ENCODE measurements at places on chromosomes 16 and 17.

DNA sequence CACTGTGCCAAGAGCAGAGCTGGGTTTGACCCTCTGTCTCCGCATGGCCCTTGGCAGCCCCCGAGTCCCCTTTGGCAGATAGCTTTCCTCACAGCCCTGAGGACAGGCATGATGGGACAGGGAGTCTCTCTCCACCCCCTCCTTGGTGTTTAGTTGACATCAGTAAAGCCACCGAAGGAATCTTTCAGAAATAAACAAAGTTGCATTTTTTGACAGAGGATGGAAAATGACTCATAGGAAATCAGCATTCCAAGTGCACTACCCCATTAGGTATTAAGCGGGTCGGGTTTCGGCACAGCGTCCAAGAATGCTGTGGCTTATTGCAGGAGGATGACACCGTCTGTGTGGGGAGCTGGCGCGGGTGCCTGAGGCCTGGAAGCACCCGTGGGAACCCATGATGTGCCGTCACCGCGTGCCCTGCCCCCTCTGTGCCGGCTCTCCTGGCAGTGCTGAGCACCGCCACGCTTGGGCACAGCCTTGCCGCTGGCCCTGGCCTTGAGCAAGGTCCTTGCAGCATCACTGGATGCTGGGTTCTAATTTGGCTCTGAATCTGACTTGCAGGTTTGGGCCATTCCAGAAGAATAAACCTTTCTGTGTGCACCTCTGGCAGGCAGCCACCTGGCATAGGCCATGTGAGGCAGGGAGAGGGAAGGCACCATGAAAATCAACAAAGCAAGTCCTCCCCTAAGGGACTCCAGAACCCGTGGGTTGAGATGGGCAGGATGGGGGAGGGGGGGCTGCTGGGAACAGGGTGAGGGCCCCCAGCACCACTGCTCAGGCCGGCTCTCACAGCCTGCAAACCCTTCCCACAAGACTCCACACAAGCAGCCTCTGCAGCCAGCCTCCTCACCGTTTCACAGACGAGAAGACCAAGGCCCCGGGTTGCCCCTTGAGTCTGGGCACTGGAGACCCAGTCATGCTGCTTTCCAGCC is 50.5 kb upstream of the ZNF469 start:
- DNase-seq, result no peak

- no peak for DNase-seq
Observed at GRCh38 chr17:50100921-50101345, 5.8 kb downstream of the PDK2 start.

GRCh38 chr17:37791447-37792399 is 46.9 kb upstream of the HNF1B start:
- peak; percentile 27 for DNase-seq

DNA sequence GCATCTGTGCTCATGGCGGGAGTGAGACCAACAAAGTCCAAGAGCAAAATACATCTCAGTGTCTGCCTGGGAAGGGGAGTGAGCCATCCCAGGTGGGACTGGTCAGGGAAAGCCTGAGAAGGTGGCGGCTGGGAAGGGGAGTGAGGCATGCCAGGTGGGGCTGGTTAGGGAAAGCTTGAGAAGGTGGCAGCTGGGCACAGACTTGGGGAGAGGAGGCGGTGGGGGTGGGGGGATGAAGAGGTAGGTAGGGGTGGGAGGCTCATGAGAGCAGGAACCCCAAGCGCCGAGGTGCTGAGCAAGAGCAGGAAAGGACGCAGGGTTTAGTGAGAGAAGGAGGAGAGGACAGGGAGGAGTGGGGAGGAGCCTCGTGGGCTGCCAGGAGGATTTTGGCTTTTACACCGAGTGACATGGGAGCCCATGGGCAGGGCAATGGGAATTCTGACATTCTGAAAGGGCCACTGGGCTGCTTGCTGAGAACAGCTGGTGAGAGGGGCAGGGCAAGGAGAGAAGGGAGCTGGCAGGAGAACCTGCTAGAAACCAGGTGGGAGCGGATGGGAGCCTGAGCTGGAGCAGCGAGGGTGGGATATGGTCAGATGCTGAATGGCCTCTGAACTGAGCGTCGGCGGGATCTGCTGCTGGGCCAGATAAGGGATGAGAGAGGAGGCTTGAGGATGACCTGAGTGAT is 256.1 kb upstream of the RPL38 start:
- DNase-seq, result no peak

- no peak for DNase-seq
Observed at GRCh38 chr17:39579318-39580081, 28.2 kb downstream of the NEUROD2 start.

- no peak for DNase-seq
Observed at GRCh38 chr17:60629120-60629519, 29.1 kb downstream of the PPM1D start.

DNA sequence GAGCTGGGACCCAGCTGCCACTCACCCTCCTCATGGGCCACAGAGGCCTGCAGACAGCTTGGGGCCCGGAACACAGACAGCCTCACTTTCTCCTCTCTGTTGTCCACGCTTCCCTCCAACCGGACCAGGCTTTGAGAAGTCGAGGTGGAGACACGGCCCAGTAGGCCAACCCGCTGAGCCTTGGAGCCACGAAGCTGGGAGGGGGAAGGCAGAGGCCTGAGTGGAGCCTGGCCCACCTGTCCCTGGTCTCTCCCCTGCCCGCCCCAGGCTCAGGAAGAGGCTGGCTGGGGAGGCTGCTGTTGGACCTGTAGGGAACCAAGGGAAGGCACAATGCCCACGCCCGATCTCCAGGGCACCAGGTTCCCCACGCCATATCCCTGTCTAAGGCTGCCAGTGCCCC is 48.1 kb downstream of the RMI2 start:
- no peak for DNase-seq

DNA sequence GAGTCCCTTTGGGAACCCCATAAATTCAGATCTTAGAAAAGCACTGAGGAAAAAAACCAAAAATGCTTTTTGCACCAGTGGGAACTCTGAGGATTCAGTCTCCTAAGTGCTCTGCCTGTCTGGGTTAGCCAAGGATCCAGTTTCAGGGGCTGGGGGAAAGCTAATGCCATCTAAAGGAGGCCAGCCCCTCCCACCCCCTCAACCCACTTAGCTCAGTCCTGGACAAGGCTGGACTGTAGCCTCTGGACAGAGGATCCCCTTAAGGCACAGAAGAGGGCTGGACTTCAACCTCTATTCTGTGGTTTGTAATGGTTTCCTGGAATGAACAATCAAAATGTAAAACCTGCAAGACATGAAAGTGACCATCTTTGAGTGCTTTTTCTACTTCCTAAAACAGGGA is 356.1 kb upstream of the ZFHX3 start:
- DNase-seq, result no peak

DNA sequence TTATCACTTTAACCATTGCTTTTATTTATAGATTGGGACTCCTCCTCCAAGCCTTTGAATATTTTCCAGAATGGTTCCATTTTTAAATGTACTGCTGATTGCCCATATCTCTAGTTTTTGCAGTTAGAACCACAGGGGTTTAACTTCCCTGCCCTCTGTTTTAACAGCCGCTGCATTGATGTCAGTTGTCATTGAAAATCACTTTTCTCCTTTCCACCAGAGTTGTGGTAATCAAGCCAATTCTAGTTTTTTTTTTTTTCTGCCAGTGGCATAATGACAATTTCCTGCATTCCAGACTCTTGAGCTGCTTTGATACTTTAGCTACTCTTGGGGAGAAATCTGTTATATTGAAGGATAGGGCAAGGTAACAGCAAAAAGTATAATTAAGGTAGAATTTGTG is 91.5 kb downstream of the HS3ST4 start:
- DNase-seq, result no peak

GRCh38 chr16:67865318-67865717 is 7.5 kb upstream of the EDC4 start:
- DNase-seq, result peak; percentile 42

DNA sequence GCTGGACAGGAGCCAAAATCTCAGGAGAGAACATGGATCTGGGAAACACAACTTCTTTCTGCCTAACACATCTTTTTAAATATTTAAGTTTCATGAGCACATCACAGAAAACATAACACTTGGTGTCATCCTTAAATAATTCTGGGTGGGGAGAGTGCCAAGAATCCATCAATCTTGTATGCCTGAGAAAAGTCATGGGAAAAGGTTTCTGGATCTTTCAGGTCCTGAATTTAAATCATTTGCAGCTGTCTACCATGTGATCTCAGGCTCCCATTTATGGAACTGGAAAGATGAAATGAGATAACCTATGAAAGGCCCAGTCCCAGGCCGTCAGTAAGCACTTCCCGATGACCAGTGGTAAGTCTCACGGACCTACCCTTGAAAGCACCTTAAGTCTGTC is 15.1 kb downstream of the CDH11 start:
- no peak for DNase-seq

GRCh38 chr17:1110541-1110861 is 69.3 kb downstream of the ABR start:
- no peak for DNase-seq

- no peak for DNase-seq
Observed at GRCh38 chr17:49779156-49779738, 9.2 kb upstream of the KAT7 start.

DNA sequence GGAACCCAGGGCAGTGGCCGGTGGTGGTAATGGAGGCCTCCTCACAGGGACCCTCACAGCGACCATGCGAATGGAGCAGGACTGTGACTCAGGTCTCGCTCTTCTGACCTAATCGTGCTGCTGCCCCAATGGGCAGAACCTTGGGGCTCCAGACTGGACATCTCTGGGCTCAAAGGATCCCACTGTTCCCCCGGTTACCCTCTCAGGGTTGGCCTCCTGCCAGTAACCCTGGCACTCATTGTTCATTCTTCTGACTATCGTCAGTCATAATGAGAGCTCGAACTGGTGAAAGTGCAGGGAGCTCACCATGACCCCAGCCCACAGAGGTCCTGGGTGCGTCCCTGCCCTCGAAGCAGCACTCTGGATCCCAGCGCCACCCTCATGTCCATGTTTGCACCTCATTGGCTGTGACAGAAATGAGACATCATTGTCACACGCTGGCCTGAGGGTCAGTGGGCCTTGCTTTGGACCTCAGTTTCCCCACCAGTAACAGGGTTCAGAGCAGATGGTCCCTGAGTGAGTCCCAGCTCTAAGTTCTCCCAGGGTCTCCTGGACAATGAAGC is 4.0 kb upstream of the NPRL3 start:
- no peak for DNase-seq

GRCh38 chr16:58110571-58111301 is 18.4 kb downstream of the CFAP20 start:
- no peak for DNase-seq

DNA sequence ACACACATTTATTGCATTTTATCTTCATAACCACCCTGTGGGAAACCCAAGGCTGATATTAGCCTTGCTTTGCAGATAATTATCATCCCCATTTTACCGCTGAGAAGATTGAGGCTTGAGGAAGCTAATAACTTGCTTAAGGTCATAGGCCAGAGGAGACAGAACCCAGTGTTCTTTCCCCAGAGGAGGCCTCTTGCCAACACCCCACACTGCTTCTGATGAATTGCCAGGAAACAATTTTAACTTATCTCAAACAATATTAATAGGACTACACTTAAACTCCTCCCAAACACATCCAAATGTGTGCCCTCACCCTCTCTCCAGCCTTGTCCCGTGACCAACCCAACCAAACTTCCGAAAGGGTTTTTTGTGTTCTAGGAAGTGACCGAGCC is 2.1 kb upstream of the SPG7 start:
- no peak for DNase-seq

- DNase-seq, result no peak
Observed at GRCh38 chr16:608019-608418, 18.2 kb downstream of the RAB40C start.

DNA sequence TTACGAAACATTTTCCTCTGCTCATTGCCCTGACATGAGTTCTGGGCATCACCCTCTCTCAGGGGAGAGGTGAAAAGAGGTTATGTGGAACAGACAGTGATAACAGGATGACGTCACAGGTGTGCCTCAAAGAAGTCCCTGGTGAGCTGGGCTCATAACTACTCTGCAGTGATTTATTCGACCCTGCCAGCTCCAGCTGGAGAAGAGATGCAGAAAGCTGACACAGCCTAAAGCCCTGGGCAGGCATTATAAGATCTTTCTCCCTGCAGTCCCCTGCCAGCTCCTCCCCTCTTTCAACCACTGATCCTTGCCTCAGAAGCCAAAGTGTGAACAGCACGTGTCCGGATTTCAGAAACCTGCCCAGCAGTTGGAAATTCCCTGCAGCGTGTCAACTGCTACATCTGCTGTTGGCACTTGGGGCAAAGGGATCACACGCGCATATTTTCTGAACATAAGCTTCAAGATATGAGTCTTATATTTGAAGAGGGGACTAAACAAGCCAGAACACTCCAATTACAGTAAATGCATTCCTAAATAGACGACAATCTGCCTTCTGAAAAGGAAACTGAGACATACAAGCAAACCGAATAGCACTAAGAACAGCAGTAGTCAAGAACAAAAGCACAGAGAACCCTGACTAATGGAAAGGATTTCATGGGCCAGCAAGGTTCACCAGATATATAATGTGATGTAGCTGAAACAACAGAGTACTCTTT is 80.5 kb downstream of the SMG6 start:
- DNase-seq, result no peak

DNA sequence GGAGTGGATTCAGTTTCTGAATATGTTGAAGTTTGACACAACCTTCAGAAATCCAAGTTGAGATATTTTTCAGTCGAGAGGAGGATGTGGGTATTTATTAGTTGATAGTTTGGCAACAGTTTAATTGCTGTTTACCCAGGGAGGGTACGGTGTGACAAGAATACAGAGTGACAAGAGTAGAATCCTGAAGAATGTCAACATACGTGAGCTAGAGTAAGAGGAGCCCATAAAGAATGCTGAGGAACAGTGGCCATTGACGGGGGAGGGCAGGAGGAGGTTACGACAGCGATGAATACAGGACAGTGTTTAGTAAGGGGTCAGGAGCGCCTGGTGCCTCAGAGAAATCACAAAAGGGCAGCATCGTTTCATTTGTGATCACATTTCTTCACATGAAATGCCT is 76.5 kb downstream of the AATF start:
- no peak for DNase-seq

DNA sequence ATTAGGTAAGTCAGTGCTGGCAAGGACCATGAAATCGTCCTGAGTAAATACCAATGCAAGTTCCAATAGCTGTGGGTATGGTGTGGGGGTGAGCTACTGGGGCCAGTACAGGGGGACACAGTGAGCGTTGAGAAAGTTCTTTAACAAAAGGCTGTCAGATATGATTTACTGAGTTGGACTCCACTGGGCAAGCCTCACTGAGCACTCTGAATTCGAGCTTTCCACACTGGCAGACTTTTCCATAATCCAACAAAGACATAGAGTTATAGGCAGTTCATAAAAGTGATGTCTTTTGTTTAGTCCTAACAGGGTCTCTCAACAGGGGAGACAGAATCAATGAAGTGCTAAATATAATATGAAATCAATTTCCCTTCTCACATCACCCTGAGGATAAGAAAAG is 489.0 kb downstream of the KCNJ2 start:
- no peak for DNase-seq

DNA sequence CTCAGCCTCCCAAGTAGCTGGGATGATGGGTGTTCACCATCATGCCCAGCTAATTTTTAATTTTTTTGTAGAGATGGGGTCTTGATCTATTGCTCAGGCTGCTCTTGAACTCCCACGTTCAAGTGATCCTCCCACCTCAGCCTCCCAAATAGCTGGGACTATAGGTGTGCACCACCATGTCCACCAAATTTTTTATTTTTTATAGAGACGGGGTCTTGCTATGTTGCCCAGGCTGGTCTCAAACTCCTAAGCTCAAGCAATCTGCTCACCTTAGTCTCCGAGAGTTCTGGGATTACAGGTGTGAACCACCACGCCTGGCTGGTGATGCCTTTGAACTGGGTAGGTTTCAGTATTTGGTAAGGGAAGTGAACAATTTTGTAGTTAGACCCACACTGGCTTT is 30.1 kb downstream of the FA2H start:
- DNase-seq, result no peak
